Fibroblast of the conjunctiva (primary cell): ENCODE measurements at places on chromosomes 11 and 22.

DNA sequence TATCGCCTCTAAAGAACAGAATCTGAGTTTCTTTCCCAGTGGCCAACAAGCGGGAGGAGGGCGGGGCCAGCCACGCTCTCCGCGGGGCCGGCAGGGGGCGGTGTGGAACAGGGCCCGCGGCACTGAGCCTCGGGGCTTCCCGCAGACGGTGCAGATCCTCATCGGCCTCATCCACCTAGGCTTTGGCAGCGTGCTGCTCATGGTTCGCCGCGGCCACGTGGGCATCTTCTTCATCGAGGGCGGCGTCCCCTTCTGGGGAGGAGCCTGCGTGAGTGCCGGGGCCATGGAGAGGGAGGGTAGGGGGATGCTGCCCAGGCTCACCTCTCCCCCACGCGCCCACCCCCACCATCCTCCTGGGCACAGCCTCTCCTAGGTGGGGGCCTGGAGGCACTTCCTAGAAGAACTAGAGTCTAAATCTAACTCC, 10.7 kb downstream of the MS4A15 start:
- DNase-seq = no peak

- DNase-seq = no peak
These were observed 19.7 kb upstream of the IFT27 start for GRCh38 chr22:36795633-36796032.

DNA sequence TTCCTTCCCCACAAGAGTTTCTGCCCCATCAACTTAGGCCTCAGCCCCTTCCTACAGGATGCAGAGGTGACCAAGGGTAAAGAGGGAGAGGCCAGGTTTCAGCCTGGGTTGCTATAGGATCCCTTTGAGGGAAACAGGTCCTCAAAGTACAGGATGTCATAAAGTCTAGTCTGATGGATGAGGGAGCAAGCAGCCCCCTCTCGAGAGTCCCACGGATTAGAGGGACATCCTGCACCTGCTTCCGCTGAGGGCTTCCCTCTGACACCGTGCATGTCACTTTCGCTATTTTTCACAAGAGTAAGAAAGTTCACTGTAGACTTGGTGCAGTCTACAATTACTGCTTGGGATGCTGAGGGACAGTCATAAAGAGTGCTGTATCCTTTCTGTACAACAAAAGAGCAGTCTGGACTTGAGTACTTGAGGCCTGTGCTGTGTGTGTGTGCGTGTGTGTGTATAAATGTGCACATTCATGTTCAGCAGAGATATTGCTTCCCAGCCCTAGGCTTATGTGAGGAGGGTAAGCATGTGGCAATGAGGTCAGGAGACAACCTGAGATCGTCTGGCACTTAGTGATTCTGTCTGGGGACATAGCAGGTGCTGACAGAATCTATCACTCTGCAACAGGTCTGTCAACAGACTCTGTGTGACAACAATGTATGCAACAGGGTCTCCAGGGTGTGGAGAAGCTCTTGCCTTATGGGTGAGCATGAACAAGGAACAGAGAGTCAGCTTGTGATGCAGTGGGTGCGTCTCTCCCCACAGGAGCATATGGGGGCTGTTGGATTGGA, 18.0 kb upstream of the CHST1 start:
- no peak for DNase-seq

- no peak for DNase-seq
These were observed 25.0 kb downstream of the LRP5 start for GRCh38 chr11:68337399-68337835.
